ENCODE measurements at places on chromosomes 13 and 19.

- no peak for DNase-seq
Measured at GRCh38 chr13:97267418-97268059, 45.4 kb downstream of the MBNL2 start.

DNA sequence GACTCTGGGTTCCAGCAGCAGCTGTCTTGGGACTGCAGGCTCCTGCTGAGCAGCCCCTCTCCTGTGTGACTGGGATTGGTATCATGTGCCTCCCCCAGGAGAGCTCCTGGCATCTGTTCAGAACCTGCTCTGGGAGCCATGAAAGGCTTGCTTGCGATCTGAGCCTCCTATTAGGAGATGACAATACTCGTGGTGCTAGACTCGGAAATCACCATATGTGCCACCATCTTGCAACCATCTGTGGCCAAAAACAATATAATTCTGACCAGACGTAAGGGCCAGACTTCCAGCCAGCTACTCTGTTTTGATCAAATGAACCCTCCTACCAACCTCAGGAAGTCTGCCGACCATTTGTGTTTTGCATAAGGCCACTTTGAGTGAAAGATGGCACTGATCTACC lies 484.7 kb downstream of the IRS2 start:
- DNase-seq = no peak

- DNase-seq = peak; percentile 39
Measured at GRCh38 chr13:106530171-106530851, 5.2 kb downstream of the EFNB2 start.

DNA sequence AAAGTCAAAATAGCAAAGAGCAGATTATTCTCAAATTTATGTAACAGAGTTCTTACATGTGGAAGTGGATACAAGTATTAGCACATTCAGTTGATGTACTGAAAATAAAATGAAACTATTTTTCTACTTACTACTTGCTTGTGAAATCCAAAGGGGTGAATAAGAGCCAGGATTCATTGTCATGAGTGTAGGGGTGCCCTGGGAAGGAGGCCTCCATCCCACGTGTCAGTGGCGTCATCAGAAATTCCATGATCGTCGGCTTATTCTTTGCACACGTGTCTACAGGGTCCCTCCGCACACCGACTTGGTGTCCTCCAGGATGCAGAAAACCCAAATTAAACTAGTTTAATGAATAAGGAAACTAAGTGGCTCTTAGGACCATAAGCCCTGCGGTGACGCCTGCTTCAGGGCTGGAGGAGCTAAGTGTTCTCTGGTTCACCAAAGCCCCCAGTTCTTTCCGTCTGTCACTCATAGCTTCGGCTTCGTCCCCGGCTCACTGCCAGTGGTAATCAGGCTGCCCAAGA lies 55.5 kb downstream of the IRS2 start:
- no peak for DNase-seq

- DNase-seq = no peak
Measured at GRCh38 chr13:77274126-77274525, 52.8 kb downstream of the MYCBP2 start.

- DNase-seq = no peak
Measured at GRCh38 chr19:15671891-15672579, 852 bp upstream of the CYP4F12 start.

- DNase-seq = no peak
Measured at GRCh38 chr19:13460045-13460444, 46.2 kb downstream of the CACNA1A start.

DNA sequence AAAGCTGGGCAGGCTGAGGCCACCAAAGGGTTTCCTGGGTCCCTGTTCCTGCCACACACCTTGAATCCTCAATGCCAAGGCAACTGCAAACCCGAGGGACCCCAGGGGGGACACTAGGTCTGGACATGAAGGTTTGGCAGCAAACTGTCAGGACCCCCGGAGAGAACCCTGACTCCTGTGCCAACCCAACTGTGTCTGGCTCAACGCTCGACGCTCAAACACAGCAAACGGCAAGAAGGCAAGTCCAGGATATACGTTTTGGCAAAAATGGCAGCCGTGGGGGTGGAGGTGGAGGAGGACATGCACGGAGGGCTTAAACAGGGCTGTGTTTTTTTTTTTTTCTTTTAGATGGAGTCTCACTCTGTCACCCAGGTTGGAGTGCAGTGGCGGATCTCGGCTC lies 73.0 kb downstream of the GADD45B start:
- DNase-seq = no peak

- no peak for DNase-seq
Measured at GRCh38 chr13:32028711-32029110, 2.9 kb upstream of the FRY start.

GRCh38 chr13:36712770-36713169 lies 39.0 kb downstream of the SERTM1 start:
- peak; percentile 63 for DNase-seq

DNA sequence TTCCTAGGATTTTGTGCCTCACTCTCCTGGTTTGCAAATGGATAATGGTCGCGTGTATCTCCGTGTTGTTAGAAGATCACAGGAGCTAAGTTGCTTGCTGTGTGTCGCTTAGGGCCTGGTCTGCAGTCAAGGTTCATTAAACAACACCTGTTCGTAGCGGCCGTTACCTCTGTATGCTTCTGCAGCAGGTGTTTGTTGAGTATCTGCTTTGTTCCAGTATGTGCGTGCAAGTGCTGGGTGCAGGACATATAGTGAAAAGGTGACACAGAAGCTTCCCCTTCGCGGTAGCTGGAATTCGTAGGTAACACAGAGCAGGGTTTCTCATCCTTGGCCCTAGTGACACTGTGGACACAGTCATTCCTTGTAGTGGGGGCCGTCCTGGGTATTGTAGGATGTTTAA lies 5.4 kb downstream of the MED25 start:
- no peak for DNase-seq

GRCh38 chr13:95349267-95349666 lies 48.0 kb upstream of the ABCC4 start:
- DNase-seq = no peak

- no peak for DNase-seq
Measured at GRCh38 chr19:42280815-42281145, 11.7 kb downstream of the CIC start.

- no peak for DNase-seq
Measured at GRCh38 chr13:98775844-98776598, 23.5 kb upstream of the SLC15A1 start.

DNA sequence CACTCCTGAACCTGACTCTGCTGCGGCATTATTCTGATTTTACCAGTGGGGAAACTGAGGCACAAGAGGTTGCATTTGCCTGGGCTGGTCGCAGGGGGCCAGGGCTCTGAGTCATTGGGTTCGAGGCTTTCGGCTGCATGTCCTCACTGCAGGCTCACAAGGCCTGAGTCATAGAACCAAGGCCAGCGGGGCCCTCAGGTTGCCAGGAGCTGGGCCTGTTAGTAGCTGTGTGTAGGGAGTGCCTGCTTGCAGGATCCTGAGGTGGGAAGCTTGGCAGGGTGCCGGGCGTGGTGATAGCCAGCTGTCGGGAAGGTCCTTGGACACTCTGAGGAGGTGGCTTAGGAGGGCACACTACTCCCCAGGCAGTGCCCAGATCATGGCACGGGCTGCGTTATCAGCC lies 21.6 kb upstream of the F2RL3 start:
- DNase-seq = no peak

DNA sequence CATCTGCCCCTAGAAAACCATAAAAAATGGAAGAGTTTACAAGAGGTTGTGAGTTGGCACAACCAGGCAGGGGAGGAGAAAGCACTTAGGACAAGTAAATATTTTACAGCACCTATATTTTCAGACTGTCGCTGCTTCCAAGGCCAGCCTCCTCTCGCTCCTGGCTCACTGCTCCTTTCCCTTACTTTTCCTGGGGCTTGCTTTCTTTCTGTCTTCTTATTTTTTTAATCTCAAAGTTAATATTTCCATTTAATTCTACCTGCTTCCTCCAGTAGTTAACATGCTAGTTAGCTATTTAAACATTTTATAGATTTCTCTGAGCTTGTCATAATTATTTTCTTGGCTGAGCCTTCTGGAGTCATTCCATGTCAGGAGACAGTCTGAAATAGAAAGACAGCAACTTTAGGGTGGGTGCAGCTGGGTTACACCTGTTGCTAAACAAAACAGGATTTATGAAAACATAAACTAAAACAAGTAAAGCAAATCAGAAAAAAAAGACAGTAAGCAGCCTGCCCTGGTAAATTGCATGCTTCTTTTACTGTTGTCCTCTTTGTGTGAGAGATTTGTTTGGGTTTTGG lies 330.1 kb downstream of the DLEU7 start:
- peak; percentile 61 for DNase-seq

DNA sequence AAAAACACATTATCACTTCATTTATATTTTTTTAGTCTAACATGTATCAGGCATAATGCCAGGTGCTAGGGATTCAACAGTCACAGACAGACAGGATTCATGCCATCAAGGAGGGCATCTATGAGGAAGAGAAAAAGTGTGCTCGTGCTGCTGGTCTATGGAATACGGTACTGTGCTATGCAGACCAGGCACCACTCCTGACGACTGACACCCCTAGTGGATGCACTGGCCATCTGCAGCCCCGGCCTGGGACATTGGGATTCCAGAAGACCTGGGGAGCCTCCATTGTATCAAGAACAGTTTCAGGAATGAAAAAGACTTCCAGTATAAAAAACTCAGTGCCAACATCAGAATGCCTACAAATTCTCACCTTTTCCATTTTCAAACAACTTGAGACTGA lies 94.0 kb downstream of the KLF12 start:
- DNase-seq = peak; percentile 27

GRCh38 chr13:112447306-112447705 lies 71.2 kb downstream of the SPACA7 start:
- no peak for DNase-seq

GRCh38 chr13:112469071-112469745 lies 93.1 kb downstream of the SPACA7 start:
- no peak for DNase-seq

- no peak for DNase-seq
Measured at GRCh38 chr13:35549481-35549880, 73.0 kb upstream of the MAB21L1 start.

DNA sequence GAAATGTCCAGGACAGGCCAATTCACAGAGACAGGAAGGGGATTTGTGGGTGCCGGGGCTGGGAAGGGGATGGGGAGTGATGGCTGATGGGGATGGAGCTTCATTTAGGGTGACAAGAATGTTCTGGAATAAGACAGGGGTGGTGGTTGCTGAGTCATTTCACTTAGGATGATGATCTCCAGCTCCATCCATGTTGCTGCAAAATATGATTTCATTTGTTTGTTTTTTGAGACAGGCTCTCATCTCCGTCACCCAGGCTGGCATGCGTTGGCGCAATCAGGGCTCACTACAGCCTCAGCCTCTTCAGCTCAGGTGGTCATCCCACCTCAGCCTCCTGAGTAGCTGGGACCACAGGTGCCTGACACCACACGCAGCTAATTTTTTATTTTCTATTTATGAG lies 3.1 kb upstream of the JSRP1 start:
- no peak for DNase-seq

- DNase-seq = no peak
Measured at GRCh38 chr19:42018503-42019193, 24.6 kb upstream of the ATP1A3 start.

All from tongue (tissue), 3 donors.